Cardiac muscle cell (in vitro differentiated cells and primary cell): ENCODE measurements at places on chromosomes 4 and X.
A peak's percentile ranks its signal among the peaks of the same experiment; 100 is the strongest.

GRCh38 chr4:98609934-98610333, 48.5 kb downstream of the TSPAN5 start:
- no peak for DNase-seq

DNA sequence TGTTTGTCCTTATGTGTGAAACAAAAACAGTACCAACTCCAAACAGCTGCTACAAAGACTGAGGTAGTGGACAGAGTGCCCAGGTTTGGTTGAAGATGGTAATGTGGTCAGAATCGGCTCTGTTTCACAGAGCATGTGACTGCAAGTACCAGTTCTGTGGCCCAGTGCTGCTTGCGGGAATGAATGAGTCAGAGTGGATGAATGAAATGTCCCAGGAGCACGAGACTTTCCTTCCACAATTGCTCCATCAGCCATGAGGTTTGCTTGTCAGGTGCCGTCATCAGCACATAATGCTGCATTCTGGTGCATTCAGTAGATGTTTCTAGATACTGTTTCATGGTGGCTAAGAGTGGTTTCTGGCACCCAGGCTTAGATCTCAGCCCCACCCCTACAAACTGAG, 84.2 kb downstream of the GPR143 start:
- peak; percentile 42 for DNase-seq

DNA sequence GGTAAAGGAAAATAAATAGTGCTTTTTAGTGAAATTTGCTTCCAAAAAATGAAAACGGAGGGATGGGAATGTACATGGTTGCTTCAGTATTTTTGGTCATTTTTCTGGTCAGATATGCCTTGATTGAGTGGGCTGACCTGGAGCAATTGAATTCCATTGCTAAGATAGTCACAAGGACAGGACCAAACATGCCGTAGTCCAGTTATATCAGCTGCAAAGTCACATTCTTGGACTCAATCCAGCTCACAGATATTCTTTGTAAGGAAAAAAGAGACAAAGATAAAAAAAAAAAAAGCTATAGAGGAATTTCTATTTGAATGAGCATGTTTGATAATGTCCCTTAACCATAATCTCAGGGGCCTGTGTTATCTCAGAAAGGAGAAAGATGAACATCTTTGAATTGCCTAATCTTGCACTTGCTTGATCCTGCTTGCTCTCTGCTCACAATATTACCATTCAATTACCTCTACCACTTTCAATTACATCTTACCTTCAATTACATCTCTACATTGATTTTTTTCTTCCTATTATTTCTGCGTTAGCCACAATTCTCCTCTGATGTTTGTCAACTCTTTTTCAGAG, 75.4 kb upstream of the PACRGL start:
- DNase-seq, result peak; percentile 52

DNA sequence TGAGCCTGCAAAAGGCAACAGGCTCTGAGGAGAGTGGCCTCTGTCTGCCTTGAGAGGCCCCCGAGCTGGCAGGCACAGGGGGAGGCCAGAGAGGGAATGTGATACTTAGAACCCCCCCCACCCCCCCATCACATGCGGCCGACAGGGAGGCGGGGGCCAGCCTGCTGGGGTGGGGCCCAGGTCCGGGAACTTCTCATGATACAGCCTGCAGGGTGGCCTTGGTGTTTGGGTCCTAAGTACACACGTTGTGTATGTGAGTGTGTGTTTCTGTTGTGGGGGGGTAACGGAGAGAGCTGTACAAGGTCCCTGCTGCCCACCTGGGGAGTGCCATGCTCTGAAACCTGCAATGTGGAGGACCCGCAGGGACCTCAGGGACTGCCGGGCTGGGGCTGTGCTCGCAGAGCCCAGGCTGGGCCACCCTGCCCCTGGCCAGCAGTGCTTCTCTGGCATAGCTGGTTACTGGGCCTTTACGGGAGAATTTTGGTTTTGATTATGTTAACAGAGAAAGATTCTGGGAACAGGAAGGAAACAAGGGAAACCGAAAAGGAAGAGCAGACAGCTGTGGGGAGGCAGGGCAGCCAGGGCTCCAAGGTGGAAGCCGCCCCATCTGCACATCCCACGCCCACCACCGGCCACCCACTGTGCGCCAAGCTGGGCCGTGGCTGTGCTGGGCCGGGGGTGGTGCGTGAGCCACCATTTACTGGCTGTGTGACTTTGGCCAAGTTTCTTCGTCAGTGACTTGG, 19.9 kb downstream of the SH3BP2 start:
- no peak for DNase-seq

DNA sequence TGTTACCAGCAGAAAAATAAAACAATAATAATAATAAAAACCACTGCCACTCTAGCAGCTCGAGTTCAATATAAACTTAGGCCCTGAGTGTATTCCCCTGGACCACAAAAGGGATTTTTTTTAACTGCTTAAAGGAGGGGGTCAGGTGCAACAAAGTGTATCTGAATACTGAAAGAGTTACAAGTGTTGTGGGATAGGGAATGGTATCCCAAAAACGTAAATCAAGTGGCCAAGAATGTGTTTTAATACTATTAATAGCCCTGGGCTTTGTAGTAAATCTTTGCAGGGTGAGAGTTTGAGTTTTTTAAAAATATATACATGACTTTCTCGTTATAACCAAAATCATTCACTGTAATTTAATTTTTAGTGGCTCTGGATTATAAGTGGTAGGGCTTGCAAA, 860.1 kb upstream of the INTU start:
- peak; percentile 19 for DNase-seq

DNA sequence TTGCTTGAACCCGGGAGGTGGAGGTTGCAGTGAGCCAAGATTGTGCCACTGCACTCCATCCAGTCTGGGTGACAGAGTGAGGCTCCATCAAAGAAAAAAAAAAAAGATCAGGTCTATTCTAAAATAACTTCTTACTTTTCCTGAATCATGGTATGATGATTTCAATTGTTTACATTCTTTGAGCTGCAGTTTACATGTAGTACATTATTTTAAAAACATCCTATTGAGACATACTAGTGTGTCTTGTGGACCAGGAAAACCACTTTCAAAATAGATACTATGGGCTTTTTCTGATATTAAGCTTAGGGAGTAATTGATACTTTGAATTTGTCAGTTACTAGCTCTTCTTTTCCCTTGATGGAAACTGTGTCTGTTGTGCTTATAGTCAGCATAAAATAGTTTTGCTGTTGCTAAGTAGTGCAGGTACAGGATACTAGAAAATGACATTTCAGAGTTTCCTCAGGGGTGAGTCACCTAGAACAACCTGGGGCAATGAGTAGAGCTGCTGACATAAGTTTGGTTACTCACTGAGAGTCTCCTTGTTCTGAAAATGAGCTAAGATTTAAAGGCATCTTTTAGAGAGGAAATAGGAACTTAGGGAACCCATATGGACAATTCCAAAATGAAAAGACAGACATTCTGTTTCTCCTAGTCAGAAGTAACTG, 53.2 kb upstream of the C4orf54 start:
- no peak for DNase-seq
